ENCODE measurements at places on chromosomes 12 and 14.

- DNase-seq: no peak
These were observed 31.8 kb upstream of the RAD51AP1 start for GRCh38 chr12:4506870-4507269.

- no peak for DNase-seq
These were observed 114.0 kb downstream of the PLEKHA5 start for GRCh38 chr12:19243551-19243950.

DNA sequence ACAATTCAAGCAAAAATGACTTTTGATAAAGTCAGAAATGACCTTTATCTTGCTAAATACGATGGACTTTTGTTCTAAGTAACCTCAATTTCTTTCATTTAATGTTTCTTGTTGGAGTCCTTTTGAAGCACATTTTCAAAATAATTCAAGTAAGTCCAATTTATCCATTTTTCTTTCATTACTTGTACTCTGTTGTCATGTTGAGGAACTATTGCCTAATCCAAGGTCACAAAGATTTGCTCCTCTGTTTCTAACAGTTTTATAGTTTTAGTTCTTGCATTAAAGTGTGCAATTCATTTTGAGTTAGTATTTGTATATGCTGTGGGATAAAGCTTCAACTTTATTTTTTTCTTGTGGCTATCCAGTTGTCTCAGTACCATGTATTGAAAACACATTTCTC, 66.7 kb downstream of the CCER1 start:
- DNase-seq: no peak

GRCh38 chr12:62044450-62045135, 215.6 kb upstream of the USP15 start:
- DNase-seq: no peak

GRCh38 chr12:55420307-55420962, 5.6 kb upstream of the OR6C76 start:
- no peak for DNase-seq

- no peak for DNase-seq
These were observed 107.4 kb downstream of the TSHR start for GRCh38 chr14:81062816-81063215.

DNA sequence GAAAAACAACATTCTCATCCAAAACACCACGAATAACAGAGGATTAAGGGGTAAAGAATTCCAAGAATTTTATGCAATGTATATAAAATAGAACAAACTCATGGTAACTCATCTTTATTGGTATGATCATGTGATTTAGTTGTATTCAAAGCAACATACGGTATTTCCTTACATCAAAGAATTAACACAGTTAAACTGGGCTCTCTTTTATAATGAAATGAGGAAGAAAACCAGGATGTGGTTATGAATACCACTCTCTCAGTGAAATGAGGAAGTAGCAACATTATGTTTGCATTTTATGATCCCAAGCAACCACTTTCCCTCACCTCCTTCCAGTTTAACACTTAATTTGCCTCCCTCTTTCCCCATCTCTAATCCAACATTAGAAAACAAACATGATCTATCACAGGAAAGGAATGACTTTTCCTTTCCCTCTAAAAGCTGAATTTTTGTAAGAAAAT, 22.9 kb downstream of the SPTLC2 start:
- peak; percentile 81 for DNase-seq

GRCh38 chr12:120196363-120196762, 1.8 kb upstream of the GCN1 start:
- DNase-seq: no peak

- no peak for DNase-seq
These were observed 2.1 kb upstream of the DLST start for GRCh38 chr14:74879427-74880182.

- peak; percentile 1 for DNase-seq
These were observed 75.8 kb upstream of the HOXC13 start for GRCh38 chr12:53862831-53863230.

- peak; percentile 84 for DNase-seq
These were observed 178.2 kb downstream of the AKAP6 start for GRCh38 chr14:32507029-32507984.

DNA sequence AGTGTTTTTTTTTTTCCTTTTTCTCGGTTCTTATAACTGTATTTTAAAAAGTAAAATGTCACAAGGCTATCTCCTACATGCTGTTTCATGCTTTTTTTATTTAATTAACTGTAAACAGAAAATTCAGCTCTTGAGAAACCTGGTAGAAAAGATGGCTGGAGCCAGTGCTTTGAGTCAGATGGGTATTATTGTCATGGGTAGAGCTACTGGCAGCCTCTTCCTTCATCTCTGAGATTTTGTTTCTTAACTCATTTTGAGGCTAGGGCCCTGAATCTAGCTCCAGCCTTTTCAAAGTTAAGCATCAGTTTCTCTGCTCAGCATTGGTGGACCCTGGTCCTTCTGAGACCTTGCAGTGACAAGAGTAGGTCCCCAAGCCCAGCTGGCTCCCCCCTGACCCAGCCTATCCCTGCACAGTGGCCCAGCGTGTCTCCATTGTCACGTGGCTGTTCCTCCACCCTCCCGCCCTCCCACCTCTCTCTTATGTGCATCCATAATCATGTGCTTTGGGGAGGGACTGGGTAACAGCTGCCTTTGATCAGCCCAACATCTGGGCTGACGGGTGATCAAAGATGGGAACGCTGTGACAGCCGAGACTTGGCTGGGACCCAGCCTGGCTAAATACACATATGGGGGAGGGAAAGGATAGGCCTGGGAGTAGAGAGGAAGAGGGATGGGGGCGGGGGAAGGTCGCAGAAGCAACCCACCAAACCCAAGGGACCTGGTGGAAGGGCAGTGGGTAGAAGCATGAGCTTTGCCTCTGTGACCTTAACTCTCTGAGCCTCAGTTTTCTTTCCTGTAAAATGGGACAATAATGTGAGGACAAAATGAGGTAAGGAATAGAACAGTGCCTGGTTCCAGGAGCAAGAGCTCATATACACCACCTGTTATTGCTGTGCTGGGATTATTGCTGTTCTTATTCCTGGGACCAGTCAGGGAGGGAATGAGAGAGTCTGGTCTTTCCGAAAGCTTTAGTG, 24.4 kb upstream of the RBM19 start:
- DNase-seq: no peak

DNA sequence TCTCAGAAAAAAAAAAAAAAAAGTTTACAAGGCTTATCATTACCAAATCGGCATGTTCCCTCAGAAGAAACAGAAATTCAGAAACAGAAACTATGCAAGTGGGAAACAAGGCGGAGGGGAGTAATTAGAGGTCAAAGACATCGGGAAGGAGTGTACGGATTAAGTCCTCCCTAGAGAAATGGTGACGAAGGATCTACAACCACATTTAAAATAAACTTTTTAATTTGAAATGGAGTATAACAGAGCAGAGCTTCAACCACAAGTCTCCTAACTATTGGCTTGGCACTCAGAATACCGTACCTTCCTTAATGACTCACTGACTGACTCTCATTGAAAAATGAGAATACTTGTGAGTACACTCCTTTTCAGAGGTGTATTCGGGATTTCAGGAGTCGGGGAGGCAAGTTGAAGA, 908 bp downstream of the ENTPD5 start:
- peak; percentile 41 for DNase-seq

DNA sequence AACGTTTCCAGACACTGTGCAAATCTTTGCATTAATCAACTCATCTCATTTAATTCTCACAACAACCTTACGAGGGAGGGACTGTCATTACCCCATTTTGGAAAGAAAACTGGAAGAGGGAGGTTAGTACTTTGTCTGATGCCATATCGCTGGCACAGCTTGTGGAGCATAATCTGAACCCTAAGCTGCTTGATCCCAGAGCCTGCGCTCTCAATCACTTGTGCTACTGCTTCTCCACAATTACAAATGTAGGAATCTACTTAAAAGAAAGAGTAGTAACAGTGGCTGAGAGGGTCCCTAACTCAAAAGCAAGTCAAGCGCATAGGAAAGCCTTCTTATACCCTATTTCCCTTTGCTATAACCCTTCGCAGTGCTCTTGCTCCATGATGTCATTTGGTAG, 3.2 kb downstream of the EFS start:
- DNase-seq: no peak

DNA sequence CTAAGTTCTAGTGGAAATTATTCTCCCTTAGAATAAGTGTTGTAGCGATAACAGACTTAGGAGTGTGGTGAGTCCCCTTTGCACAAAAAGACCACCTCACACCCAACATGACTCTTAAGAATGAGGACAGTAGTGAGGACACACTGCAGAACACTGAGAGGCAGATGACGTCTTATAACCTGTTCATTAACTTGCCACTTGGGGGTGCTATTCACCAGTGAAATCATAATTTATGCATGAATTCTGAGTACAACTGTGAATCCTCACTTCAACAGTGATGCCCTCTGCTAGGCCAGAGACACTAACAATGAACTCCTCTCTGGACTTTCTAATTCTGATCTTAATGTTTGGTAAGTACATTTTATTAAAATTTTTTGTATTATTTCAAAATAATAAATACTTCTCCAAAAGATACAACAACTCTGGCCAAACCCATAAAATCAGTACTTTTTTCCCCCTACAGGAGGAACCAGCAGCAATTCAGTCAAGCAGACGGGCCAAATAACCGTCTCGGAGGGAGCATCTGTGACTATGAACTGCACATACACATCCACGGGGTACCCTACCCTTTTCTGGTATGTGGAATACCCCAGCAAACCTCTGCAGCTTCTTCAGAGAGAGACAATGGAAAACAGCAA, 274.7 kb downstream of the DAD1 start:
- no peak for DNase-seq

All from fibroblast of skin of left quadriceps (primary cell).